Activated T-cell treated with anti-CD3 and anti-CD28 coated beads, Interleukin-2, amount 50 U/mL, for 72 hours (primary cell): ENCODE measurements at places on chromosomes 4 and X.

- DNase-seq, result no peak
These were observed 47.4 kb downstream of the WWC2 start for GRCh38 chr4:183146478-183146877.

DNA sequence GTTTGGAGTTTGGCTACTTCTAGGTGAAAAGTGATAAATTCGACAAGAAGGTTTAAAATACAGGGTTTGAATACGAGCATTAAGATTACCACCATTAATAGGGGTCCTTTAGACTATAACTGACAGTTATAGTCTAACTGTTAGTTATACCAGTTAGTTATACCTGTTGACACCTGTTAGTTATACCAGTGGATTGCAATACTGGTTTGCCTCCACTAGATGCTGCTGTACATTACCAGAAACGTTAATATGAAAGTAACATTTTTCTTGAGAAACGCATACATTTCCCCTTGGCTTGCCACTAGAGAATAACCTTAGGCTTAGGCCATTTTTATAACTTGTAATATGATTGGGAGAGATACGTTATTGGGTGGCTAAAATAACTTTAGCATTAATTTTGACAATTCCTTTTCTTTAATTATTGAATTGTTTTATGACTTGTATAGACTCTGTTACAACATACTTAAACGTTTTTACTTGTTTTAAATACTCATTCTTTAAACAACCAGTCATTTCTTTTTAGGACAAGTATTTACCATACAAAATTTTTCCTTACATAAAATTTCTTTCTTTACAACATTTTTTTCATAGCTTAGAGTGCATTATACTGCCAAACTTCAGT, 911.2 kb downstream of the FSTL5 start:
- DNase-seq, result no peak

DNA sequence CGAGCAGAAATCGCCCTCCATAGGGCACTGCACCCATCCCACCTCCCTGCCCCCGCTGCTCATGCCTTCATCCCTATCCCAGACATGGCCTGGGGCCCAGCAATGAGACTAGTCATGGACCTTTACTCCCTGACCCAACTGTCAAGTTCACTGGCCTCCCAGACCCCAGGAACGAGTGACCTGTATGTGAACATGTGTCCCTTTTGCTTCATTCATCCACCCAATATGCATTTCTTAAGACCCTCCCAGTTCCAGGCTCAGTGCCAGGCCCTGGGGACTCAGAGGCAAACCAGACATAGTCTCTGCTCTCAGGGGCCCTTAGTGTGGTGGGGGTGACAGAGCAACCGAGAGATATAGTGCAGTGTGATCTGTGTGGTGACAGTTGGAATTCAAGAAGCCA, 67.0 kb downstream of the EFNB1 start:
- DNase-seq, result no peak

DNA sequence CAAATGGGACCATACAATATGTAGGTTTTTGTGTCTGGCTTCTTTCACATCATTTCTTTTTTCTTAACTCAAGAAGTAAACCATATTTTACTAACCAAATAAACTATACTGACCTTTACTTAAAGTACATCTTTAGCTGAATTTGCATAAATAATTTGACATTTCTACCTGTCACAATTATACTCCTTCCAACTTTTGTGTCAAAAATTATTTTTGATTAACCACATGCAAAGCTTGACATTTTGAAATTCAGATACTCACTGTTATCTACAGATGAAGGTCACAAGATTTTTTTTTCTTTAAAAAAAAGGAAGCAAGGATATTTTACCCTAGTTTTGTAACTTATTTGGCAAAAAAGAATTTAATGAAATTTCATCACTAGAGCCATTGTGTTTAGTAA, 12.0 kb upstream of the RAB9A start:
- no peak for DNase-seq

GRCh38 chr4:36099509-36099908, 144.8 kb downstream of the ARAP2 start:
- no peak for DNase-seq
